Activated naive CD8-positive, alpha-beta T cell treated with anti-CD3 and anti-CD28 coated beads, Interleukin-2, amount 50 U/mL, for 24 hours (primary cell): ENCODE measurements at places on chromosomes 3 and 15.

DNA sequence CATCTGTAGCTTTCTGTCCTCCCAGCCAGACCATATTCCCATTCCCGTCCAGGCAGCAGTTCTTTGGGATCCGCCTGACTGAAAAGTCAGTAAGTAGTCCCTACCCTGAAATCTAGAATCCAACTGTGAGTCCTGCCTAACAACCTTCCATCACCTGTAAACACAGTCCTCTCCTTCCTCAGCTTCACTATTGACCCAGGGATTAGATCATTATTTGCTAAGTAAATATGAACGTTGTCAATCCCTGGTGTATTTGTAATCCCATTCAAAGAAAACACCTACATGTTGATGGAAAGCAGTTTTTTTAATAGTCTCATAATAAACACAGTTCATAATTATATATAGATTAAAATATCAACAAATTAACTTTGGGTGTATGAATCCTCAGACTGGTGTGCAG lies 732 bp downstream of the SAXO2 start:
- DNase-seq: no peak

- no peak for DNase-seq
These were observed 5.3 kb upstream of the BLM start for GRCh38 chr15:90711842-90712241.

- DNase-seq: peak; percentile 66
These were observed at the start of gene CMTM8 for GRCh38 chr3:32238453-32239306. Gene CMTM8 (plus strand): TSS chr3:32238680. CDS start chr3:32238973, 293 bp downstream.

DNA sequence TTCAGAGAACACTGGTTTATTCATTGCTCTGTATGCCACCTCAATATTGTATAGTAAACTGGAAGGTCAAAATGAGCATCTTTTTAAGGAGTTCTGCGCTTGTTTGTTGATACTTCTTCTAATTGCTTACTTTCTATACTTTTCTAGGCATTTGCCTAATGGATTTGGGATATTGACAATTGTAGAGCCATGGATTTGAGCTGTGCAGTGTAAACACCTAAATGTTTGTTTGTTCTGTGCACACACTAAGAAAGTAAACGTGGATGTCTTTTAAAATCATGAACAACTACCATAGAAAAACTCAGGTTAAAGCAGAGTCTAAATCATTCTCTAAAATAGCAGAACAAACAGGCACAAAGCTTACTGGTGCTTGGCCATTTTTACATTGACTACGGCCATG lies 436.6 kb upstream of the GBE1 start:
- DNase-seq: no peak

DNA sequence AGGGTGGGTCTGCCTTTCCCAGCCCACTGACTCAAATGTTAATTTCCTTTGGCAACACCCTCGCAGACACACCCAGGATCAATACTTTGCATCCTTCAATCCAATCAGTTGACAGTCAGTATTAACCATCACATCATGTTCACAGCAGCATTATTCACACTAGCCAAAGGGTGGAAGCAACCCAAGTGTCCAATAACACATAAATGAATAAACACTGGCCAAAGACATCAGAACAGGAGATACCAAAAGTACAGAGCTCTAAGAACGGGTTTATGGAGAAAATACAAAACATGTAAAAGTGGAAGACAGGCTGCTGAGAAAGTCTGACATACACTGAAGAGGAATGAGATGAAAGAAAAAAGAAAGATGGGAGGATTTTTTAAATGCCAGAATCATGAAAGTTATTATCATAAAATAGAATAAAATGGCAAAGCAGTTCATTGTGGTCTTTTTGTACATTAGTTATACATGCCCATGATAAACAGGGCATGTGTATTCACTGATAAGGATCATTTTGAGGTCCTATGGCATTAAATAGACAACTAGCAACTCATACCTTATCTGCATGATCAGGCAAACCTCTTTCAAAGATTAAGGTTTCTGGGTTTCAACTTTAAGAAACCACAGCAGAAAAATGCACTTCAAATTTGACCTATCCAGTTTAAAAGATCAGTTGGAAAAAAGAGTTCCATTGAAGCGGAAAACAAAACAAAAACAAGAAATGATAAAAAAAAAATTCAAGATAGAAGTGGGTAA lies 22.9 kb downstream of the DNAAF4 start:
- DNase-seq: no peak
